ENCODE measurements at places on chromosomes 11 and 22. TPM values are rescaled to one million over a fixed set of nuclear protein-coding genes. Genes with fewer than 3 reads are reported as not detected.

Gene XRRA1
- polyA plus RNA-seq = 1.3 TPM

Gene GNAZ
- polyA plus RNA-seq = 1.6 TPM

Gene CCND1
- 45.1 TPM for polyA plus RNA-seq

Gene OR5P2
- polyA plus RNA-seq = not detected

Gene APOBEC3F
- 5.2 TPM for polyA plus RNA-seq

Gene PAX6
- 0.10 TPM for polyA plus RNA-seq

Gene TSSK2
- 0.05 TPM for polyA plus RNA-seq

Gene OR52N1
- polyA plus RNA-seq = not detected

Gene GGT5
- 7.1 TPM for polyA plus RNA-seq

Gene RNF121
- polyA plus RNA-seq = 15.2 TPM

Gene OR52E8
- polyA plus RNA-seq = not detected

Gene OR6A2
- not detected for polyA plus RNA-seq

Gene ABCG4
- polyA plus RNA-seq = 0.81 TPM

Gene HEPN1
- not detected for polyA plus RNA-seq

Gene SMIM38
- polyA plus RNA-seq = 0.08 TPM
